Skeletal muscle tissue (tissue), 5 donors: ENCODE measurements at places on chromosomes 16 and 17. TPM values are rescaled to one million over a fixed set of nuclear protein-coding genes. Genes with fewer than 3 reads are reported as not detected.

Gene UNC45B
- 146 TPM for total RNA-seq

Gene RCVRN
- total RNA-seq = not detected

Gene KIF18B
- total RNA-seq = 1.0 TPM

Gene DDX52
- total RNA-seq = 21.4 TPM

Gene CDH15
- 124 TPM for total RNA-seq

Gene IL21R
- total RNA-seq = 0.52 TPM

Gene CES5A
- total RNA-seq = not detected

Gene ABCC11
- total RNA-seq = not detected

Gene RAD51C
- total RNA-seq = 26.6 TPM

Gene CMTR2
- 26.1 TPM for total RNA-seq

Gene ADGRG3
- 0.52 TPM for total RNA-seq

Gene CPNE7
- not detected for total RNA-seq

Gene C17orf50
- not detected for total RNA-seq

Gene NPIPB2
- total RNA-seq = 3.1 TPM

Gene PIK3R5
- total RNA-seq = 2.1 TPM

Gene GGT6
- not detected for total RNA-seq

Gene NUP85
- total RNA-seq = 22.4 TPM

Gene CA5A
- total RNA-seq = not detected

Gene RGS11
- total RNA-seq = 0.52 TPM

Gene YPEL3
- 14.1 TPM for total RNA-seq

Gene LGALS9
- 3.1 TPM for total RNA-seq

Gene ADAT1
- total RNA-seq = 32.4 TPM

Gene MAPT
- total RNA-seq = 4.7 TPM

Gene CDRT15
- total RNA-seq = not detected

Gene GALNS
- 9.9 TPM for total RNA-seq

Gene FBXW10
- not detected for total RNA-seq

Gene ABCA3
- 8.4 TPM for total RNA-seq

Gene VAC14
- 15.1 TPM for total RNA-seq

Gene SOCS1
- 1.0 TPM for total RNA-seq

Gene CDH16
- total RNA-seq = not detected

Gene PPP1R27
- total RNA-seq = 35.0 TPM

Gene KRTAP9-4
- total RNA-seq = not detected

Gene HSD17B2
- total RNA-seq = not detected

Gene CTRL
- 1.0 TPM for total RNA-seq

Gene KRTAP1-5
- not detected for total RNA-seq

Gene ZSCAN32
- total RNA-seq = 6.8 TPM

Gene NRN1L
- 1.0 TPM for total RNA-seq

Gene CFAP97D1
- not detected for total RNA-seq

Gene PGP
- 9.9 TPM for total RNA-seq

Gene ZG16B
- total RNA-seq = 0.52 TPM
